Activated CD4-positive, alpha-beta T cell treated with anti-CD3 and anti-CD28 coated beads, Interleukin-2, amount 50 U/mL, for 16 hours (primary cell): ENCODE measurements at places on chromosomes 16 and 17.

GRCh38 chr16:57377080-57377841 lies 5.0 kb downstream of the CX3CL1 start:
- peak; percentile 14 for DNase-seq

DNA sequence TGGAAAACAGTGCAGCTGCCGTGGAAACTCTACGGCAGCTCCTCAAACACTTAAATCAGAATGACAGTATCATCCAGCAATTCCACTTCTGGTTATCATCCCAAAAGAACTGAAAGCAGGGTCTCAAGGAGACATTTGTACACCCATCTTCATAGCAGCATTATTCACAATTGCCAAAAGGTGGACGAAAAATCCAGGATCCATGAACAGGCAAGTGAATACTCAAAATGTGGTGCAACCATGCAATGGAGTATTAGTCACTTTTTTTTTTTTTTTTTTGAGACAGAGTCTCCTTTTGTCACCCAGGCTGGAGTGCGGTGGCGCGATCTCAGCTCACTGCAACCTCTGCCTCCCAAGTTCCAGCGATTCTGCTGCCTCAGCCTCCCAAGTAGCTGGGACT lies 10.6 kb upstream of the AATK start:
- no peak for DNase-seq

DNA sequence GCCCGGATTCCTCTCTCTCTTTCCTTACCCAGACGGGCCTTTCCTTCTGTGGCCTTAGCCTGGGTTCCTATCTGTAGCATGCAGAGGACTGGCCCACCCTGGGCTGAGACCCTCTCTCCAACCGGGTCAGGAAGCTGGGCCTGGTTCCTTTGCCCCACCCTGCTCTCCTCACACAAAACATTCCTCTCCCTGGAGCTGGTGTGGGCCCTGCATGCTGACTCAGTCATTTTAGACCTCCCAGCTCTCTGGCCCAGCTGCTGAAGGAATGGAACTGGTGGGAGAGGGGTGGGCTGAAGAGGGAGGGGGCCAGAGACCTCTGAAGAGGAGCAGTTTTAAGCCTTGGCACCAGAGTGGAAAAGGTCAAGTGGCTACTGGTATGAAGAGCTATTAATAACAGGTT lies 957 bp downstream of the MYL4 start:
- no peak for DNase-seq

GRCh38 chr16:29900888-29901606 lies 759 bp downstream of the ASPHD1 start:
- no peak for DNase-seq

DNA sequence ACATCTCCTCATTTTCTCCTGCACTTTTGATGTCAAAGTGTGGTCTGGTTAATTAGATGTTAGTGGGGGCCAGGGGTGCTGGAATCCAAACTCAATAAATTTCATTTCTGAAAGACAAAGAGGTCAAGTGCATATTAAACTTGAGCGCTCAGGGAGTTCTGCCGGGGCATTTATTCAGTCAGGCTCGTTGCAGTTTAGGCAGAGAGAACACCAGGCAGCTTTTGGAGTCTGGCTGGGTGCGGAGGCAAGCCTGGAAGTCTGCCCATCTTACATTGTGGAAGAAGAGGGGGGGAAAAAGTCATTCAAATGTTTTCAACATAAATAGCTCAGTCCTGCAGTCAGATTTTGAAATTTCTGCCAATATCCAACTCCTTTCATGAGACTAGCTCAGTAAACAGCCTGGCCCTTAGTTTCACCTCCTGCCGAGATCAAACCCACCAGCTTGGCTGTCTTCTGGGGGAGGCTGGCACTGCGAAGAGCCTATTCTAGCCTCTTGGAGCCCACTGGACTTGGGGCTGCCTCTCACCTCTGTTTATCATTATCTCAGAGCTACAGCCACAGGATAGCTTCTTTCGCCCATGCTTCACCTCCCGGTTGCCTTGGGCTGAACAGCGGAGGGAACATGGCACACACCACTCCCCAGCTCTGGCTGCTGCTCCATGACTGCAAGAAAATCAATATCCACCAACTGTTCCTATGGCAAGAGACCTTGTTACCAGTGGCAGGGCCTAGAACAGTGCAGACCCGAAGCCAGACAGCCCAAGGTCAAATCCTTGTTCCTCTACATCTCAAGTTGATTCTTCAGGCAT lies 177.4 kb upstream of the CDH5 start:
- no peak for DNase-seq

GRCh38 chr17:78130437-78131101 lies at the start of gene TMC8:
TSS of gene TMC8 (plus strand) at chr17:78130771. CDS start at chr17:78131589, 818 bp downstream.
- peak; percentile 94 for DNase-seq

DNA sequence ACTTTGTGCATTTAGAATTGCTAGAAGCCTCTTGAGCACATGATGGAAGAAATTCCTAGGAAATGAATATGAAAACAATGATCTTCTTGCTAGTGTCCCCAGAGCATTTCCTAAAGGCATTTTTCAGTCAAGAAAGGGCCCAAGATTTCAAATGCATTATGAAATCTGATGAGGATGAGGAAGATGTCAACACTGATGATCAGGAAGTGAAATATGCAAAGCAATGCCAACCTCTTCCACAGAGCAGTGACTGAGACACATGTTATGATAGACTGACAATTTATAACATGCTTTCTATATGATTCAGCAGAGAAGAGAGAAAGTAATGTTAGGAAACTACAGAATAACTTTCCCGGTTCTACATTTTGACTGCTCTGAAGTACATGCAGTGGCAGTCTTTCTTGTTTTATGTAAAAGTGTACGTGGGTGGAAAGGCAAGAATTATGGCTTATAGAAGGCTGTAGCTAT lies 859.1 kb upstream of the GOT2 start:
- DNase-seq = peak; percentile 1

DNA sequence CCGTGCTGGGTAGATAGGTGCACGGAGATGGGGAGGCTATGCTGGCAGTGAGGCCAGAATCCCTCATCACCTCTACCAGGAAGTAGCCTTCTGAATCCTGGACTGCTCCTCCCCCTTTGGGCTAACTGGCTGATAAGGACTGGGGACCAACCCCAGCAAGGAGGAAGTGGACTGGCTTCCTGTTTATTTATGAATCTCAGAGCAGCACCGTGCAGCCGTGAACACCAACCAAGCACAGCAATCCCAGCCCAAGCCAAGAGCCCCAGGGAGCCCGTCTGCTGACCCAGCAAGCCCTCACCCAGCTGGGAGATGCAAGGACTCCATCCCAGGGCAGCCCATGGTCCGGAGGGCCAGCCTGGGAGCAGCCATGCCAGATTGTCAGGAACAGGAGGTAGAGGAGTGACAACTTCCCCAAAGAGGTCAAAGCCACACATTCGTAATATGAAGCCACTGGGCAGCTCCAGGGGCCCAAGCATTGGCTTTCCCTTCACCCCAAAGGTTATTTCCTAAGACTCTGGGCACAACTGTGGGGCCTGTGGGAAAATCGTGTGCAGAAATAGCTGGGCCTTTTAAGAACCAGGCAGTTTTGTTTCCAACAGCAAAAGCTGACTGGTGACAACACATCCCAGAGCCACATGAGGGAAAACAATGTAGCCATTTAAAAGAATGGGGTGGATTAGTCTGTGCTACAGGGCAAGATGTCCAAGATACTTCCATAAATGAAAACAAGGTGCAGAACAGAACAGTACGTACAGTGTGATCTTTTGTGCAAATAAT lies 23.9 kb downstream of the PHB1 start:
- DNase-seq = no peak

- no peak for DNase-seq
Observed at GRCh38 chr17:58247511-58248363, 9.4 kb downstream of the LPO start.

DNA sequence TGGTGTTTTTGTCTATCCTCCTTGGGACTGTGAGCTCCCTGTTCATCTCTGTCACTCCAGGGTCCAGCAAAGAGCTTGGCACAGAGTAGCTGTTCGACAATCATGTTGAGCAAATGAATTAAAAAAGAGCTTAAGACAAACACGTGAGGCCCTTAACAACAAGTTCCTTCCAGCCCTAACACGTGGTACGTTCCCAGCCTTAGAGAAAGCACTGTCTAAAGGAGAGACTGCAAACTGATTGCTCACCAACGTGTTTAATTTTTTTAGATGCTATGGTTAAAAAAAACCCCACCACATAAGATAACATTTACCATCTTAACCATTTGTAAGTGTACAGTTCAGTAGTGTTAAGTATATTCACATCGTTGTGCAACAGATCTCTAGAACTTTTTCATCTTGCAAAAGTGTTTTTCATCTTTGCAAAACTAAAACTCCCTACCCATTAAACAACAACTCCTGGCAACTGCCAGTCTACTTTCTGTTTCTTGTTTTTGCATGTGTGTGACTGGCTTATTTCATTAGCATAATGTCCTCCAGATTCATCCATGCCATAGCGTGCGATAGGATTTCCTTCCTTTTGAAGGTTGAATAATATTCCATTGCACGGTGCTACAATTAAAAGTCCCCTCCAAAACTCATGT lies 28.2 kb downstream of the LAT start:
- DNase-seq = peak; percentile 61

GRCh38 chr17:19905502-19905901 lies 37.8 kb upstream of the ULK2 start:
- no peak for DNase-seq

GRCh38 chr16:56657555-56658326 lies at the start of gene MT1F:
TSS of gene MT1F (plus strand) at chr16:56657959. CDS start at chr16:56658059, 100 bp downstream.
- peak; percentile 54 for DNase-seq

- no peak for DNase-seq
Observed at GRCh38 chr17:40536295-40537171, 28.7 kb downstream of the CCR7 start.

- peak; percentile 27 for DNase-seq
Observed at GRCh38 chr16:5490499-5490898, 392.9 kb upstream of the EEF2KMT start.

DNA sequence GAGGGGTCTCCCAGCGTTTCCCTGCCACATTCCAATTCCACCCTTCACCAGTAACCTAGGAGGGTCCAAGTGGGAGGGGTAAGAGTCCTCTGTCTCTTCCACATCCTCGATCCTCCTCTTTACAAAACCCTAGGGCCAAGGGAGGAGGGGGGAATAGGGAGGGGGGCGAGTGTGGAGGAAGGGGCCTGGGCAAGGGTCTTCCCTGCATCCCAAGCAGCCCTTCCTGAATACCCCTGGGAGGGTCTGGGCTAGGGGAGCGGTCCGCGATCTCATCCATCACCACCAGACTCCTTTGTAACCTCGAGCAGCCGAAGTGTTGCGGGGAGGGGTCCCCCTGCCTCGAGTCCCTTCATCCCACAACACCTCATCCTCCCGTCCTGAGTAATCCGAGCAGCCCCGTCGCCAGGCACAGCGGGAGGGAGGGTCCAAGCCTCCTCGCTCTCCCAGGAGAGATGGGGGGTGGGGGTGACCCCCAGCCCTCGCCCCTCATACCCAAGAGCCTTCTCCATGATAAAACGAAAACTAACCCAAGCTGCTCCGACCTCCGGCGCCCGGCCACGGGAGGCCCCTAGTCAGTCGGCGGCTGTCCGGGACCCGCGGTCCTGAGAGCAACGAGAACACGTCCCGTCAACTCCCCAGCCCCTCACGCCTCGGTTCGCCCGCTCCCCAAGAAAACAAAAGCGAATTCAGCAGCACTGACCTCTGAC lies 502 bp downstream of the SMPD3 start:
- DNase-seq = no peak

GRCh38 chr16:86826941-86827340 lies 248.6 kb downstream of the FOXL1 start:
- no peak for DNase-seq

- no peak for DNase-seq
Observed at GRCh38 chr17:41417576-41418015, 6.8 kb downstream of the KRT37 start.

DNA sequence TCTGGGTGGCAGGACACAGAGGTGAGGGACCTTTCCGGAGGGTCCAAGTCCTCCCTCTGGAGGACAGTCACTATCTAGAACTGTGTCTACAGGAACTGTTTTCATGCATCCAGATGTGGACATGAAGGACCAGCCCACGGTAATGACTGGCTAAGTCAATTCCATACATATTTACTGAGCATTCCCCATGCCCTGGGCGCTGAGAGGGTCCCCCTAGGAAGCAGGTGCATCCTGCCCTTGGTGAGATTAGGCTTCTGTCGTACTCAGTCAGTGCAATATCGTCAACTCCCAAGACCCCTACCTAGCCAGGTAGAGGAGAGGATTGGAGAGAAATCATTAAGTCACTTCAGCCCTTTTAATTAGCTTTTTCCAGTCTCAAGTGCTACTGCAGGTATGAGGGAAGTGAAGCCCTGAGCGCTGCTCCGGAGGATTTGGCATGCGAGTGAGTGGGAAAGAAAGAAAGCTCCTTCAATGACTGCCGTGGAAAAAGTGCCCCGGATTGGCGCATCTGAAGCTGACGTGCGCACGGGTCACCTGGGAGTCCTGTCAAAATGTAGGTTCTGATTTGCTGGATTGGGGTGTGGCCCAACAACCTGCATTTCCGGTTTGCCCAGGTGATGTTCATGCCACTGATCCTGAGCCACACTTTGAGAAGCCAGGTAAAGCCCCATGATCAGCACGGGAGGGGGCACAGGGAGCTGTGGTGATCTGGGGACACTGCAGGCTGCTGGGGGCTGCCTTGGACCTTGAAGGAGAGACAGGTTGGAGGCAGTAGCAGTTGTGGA lies 367.4 kb upstream of the TNRC6C start:
- no peak for DNase-seq

GRCh38 chr16:27722207-27722606 lies 172.3 kb downstream of the KATNIP start:
- DNase-seq = no peak

- no peak for DNase-seq
Observed at GRCh38 chr17:45747911-45748310, 36.2 kb upstream of the CRHR1 start.

GRCh38 chr17:1976000-1976682 lies 49.0 kb downstream of the RTN4RL1 start:
- peak; percentile 40 for DNase-seq

- DNase-seq = no peak
Observed at GRCh38 chr16:89562939-89563338, 2.5 kb downstream of the RPL13 start.

GRCh38 chr16:87931504-87931903 lies 4.8 kb downstream of the CA5A start:
- peak; percentile 30 for DNase-seq

GRCh38 chr16:78715106-78715505 lies 615.7 kb downstream of the WWOX start:
- DNase-seq = no peak

- no peak for DNase-seq
Observed at GRCh38 chr16:84281074-84281473, 13.6 kb upstream of the WFDC1 start.

GRCh38 chr17:29169806-29170591 lies 10.2 kb downstream of the MYO18A start:
- DNase-seq = no peak

DNA sequence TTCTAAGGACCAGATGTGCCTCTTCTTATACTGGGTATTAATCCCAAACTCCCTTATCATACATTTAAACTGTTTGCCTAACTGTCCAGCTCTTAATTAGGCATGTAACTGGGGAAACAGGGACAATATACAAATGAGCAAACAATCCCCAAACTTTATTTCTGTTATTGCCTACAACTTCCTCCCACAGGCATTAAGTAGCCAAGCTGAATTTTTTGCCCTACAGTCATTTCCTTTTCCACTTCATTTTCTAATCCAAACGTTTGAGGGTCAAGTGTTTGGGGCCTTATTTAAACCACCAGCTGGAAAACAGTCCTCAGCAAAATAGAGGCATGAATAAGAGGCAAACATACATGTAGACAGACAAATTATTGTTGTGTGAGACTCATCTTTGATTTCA lies 77.4 kb upstream of the CCL2 start:
- no peak for DNase-seq
